ENCODE measurements at places on chromosomes 12 and 14.

- DNase-seq = no peak
Observed at GRCh38 chr14:98008381-98009113, 1211.4 kb downstream of the VRK1 start.

DNA sequence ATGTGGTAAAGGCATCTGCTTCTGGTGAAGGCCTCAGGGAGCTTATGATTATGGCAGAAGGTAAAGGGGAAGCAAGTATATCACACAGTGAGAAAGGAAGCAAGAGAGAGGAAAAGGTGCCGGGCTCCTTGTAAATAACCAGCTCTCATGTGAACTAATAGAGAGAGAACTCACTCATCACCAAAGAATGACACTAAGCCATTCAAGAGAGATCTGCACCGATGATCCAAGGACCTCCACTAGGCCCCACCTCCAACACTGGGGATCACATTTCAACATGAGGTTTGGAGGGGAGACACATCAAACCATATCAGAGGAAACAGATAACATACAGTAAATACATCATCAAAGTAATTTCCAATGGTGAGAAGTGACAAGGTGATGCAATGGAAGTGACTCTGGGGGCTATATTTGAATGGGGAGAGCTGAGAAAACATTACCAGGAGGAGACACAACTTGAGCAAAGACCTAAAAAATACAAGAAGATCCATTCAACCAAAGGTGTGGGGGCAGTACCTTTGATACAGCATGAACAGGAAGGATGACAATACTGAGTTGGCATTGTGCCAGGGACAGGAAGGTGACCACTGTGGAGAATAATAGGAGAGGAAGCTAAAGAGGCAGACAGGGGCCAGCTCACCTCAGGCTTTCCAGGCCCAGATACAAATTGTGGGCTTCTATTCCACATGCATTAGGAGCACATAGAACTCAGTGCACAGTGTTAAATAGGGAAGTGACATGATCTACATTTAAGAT, 134.4 kb upstream of the GRIP1 start:
- no peak for DNase-seq

DNA sequence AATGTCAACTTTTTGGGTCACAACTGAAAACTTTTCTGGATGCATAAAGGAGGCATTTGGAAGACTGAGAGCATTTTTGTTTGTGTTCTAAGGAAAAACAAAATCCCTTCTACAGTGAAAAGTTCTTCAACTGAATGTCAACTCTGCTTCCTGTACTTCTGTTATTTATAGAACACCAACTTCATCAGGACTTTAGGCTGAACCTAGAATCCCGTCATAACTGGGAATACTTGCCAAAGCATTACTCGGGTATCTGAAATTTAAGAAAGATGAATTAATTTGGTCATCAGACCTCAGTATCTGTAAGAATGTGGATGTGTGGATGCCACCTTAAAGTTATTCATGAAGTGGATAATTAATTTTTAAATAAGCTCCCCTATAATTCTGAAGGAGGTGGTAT, 73.2 kb downstream of the FERMT2 start:
- DNase-seq = no peak

- DNase-seq = no peak
Observed at GRCh38 chr12:114403011-114403689, 2.8 kb downstream of the TBX5 start.

GRCh38 chr12:129877411-129877810, 26.4 kb downstream of the TMEM132D start:
- DNase-seq = peak; percentile 27

DNA sequence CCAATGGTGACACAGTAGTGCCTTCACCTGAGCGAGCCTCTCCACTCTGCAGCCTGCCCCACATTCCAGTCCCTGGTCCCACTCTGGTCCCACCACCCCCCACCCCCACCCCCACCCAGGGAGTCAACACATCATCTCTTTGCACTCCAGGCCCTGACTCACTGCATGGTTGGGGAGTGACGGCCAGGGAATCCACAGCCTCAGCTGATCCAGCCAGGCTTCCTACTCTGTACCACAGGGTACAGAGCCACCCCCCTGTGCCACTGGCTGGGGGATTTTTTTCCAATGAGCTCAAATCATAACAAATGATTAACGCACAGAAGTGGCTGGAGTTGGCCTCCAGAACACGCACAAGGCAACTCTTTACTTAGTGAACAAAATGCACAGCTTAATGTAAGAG, 233.7 kb downstream of the NTF3 start:
- no peak for DNase-seq

- DNase-seq = no peak
Observed at GRCh38 chr14:99524804-99525698, 43.8 kb downstream of the CCNK start.

GRCh38 chr14:99916091-99916383, 122.8 kb downstream of the EML1 start:
- DNase-seq = no peak

DNA sequence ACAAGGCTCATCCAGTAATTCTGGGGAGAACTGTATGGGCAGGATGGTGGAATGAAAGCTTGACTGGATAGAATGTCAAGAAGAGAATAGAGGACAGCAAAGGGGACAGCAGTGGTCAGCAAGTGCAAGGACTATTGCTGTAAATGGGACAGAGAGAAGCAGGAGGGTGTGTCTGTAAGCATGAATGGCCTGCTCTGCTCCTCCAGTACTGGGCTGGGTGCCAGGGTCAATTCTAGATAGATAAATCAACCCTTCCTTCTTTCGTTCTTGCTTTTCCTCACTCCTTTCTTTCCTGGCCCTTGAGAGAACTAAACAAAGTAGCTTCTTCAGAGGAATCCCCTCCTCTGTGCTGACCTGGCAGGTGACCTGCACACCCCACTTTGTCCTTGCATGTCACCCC, 1019.2 kb downstream of the BCL11B start:
- DNase-seq = no peak

GRCh38 chr12:94788298-94788697, 137.9 kb upstream of the TMCC3 start:
- DNase-seq = no peak

DNA sequence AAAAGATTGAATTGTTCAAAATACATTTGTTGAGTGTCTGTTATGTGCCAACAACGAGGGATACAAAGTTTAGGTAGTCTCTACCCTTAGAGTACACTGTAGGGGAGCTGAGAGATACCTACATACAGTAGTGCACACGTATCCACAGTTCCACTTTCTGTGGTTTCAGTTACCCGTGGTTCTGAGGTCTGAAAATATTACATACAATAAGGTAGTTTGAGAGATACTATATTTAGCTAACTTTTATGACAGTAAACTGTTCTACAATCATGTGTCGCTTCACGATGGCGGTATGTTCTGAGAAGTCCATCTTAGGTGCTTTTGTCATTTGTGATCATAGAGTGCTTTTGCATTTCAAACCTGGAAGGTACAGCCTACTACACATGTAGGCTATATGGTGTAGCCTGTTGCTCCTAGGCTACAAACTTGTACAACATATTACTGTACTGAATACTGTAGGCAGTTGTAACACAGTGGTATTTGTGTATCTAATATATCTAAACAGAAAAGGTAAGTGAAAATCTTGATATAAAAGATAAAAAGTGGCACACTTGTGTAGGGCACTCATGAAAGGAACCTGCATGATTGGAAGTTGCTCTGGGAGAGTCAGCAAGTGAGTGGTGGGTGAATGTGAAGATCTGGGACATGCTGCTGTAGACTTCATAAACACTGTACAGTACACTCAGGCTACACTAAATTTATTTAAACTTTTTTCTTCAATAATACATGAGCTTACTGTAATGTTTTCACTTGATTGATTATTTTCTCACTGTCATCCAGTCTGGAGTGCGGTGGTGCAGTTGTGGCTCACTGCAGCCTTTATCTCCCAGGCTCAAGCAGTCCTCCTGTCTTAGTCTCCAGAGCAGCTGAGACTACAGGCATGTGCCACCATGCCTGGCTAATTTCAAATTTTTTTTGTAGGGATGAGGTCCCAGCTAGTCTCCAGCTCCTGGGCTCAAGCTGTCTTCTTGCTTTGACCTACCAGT, 4.0 kb downstream of the CPSF6 start:
- no peak for DNase-seq

- no peak for DNase-seq
Observed at GRCh38 chr14:76097547-76097946, 54.2 kb upstream of the GPATCH2L start.

GRCh38 chr14:55756557-55756956, 176.6 kb downstream of the KTN1 start:
- DNase-seq = no peak
